ENCODE measurements at places on chromosomes 2 and 18. TPM values are rescaled to one million over a fixed set of nuclear protein-coding genes. Genes with fewer than 3 reads are reported as not detected.

SLC16A14 gene
- 9.2 TPM for total RNA-seq

- no peak for DNase-seq
These were observed 46.2 kb downstream of the LBH start for GRCh38 chr2:30277582-30277981.

TSGA10 gene
- total RNA-seq = 19.9 TPM

DNA sequence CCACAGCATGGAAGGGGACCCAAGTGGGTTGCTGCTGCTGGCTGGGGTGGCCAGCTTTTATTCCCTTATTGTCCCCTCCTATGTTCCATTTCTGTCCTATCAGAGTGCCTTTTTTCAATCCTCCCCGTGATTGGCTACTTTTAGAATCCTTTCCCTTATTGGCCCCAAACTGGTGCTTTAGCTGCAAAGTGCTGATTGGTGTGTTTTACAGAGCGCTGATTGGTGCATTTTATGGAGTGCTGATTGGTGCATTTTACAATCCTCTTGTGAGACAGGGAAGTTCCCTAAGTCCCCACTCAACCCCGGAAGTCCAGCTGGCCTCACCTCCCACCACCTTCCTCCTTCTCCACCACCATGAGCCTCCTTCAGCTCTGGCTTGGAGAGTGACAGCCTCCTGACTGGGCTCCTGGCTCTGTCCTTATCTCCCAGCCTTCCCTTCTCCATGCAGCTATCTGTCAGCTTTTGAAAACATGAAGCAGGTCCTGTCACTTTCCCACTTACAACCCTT is 20.7 kb upstream of the PLB1 start:
- no peak for DNase-seq

- DNase-seq = no peak
These were observed 748.1 kb upstream of the LRATD1 start for GRCh38 chr2:13884291-13884976.

NPPC gene
- total RNA-seq = 0.36 TPM

Data from ureter (tissue), 1 donor.